ENCODE measurements at places on chromosomes 6 and 20. TPM values are rescaled to one million over a fixed set of nuclear protein-coding genes. Genes with fewer than 3 reads are reported as not detected.

The OPN5 gene
- not detected for total RNA-seq

The DCBLD1 gene
- total RNA-seq = 6.8 TPM

The RNF217 gene
- total RNA-seq = 16.0 TPM

The PLEKHG1 gene
- total RNA-seq = 13.8 TPM

The CYP39A1 gene
- 2.6 TPM for total RNA-seq

GRCh38 chr20:59816146-59816738 lies 117.2 kb downstream of the SYCP2 start:
- DNase-seq = no peak

GRCh38 chr20:57278457-57278856 lies 12.0 kb upstream of the BMP7 start:
- no peak for DNase-seq

DNA sequence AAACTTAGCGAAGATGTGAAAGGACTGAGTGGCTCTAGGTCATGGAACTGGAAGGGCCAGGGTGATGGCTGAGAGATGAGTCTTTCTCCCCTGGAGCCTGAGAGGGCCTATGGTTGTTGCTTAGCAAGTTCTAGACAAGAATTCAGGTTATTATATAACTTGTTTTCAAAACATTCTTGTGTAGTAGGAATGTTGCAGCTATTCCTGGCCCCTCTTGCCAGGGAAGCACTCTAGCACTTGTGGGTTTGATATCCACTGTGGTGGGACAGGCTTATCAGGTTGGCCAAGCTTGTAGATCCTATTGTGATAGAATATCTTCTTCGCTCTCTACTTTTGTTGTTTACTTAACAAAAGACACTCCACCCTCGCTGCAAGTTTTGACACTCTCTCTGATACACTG lies 211.8 kb upstream of the CITED2 start:
- no peak for DNase-seq

DNA sequence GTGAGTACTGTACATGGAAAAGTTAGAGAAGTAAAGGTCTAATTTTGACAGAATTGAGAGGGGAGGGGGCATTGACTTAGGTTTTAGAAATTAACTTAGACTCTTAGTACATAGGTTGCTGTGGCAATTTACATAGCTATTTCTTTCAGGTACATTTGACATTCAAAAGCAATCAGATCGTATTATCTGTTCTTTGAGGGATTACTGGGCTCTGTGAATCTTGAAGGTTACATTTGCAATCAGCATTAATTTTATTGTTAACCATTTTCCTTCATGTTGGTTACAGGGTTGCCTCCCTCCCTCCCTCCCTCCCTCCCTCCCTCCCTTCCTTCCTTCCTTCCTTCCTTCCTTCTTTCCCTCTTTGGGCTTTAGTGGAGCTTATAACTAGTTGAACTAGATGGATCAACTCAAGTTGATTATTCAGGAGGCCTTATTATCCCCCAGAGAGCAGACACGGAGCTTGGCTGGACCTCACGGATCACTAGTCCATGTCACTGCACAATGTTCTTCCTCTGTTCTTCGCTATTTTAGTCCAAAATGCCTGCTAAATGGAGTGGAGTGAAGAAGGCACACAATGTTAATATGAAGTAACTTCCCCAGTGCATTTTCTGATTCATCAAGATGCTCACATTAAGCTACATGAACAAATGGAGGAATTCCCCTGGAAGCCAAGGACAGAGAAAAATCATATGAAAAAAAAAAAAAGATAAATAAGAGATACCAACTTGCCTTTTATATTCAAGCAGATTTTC lies 87.8 kb downstream of the PLCB4 start:
- DNase-seq = no peak

DNA sequence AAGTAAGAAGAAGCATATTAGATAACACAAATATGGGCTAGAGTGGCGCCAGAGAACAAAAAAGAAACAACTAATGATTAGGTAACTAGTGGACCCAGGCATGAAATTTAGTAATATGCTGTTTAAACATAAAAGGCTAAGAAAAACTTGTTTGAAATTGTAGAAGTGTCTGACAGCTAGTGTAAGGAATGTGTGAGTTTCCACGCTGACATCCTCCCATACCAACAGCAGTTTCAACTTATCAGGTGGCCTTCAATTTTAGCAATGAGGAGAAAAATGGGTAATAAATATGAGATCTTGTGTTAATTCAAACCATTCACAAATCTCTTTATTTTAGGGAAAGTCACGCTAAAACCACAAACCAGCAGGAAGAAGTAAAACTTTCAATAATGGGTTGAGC lies 440.2 kb upstream of the FLRT3 start:
- DNase-seq = peak; percentile 61

GRCh38 chr20:51409192-51409880 lies 133.2 kb downstream of the NFATC2 start:
- no peak for DNase-seq

GRCh38 chr6:44556046-44556445 lies 168.5 kb downstream of the CDC5L start:
- peak; percentile 70 for DNase-seq

DNA sequence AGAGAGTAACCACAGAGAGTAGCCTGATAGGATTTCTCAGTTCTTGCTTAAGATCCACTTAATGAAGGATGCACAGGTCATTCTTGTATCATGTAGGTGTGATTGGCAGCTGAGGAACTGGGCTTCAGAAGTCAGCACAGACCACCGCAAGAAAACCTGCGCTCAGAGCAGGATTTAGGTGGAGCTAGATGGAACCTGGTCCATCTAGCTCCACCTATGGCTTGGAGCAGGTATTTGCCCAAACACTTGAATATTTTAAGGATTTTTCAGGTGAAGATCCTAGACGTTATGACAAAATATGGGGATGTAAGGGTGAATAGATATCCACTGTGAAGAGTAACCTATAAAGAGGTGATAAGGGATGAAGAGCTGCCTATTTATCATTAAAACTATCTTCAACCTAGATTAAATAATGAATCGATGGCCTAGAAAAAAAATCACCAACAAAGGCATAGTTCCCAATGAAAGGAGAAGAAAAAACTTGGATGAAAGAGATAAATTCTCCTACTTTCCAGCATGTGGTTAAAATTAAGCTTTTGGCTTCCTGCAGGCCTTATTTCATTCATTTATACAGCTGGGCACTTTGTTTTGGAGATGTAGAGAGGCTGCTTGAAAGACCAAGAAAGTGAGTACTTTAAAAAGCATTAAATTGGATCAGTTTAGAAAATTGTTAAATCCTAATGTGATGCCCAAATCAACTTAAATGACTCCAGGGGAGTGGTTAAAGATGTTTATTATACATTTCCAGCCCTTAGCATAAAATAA lies 778.4 kb upstream of the GJE1 start:
- peak; percentile 1 for DNase-seq

GRCh38 chr6:53795340-53795701 lies 516 bp downstream of the LRRC1 start:
- DNase-seq = no peak

GRCh38 chr6:28794175-28795002 lies 129.4 kb downstream of the TRIM27 start:
- DNase-seq = no peak

GRCh38 chr20:42938441-42939205 lies 251.1 kb downstream of the PTPRT start:
- peak; percentile 63 for DNase-seq

GRCh38 chr6:19434065-19434464 lies 403.1 kb upstream of the ID4 start:
- no peak for DNase-seq

GRCh38 chr6:1636971-1637871 lies 27.5 kb downstream of the FOXC1 start:
- no peak for DNase-seq

GRCh38 chr6:137729866-137730629 lies 137.0 kb upstream of the TNFAIP3 start:
- no peak for DNase-seq

- no peak for DNase-seq
These were observed 20.3 kb downstream of the CCDC170 start for GRCh38 chr6:151514000-151514730.

- no peak for DNase-seq
These were observed 162.3 kb upstream of the ZNF217 start for GRCh38 chr20:53755733-53756531.

DNA sequence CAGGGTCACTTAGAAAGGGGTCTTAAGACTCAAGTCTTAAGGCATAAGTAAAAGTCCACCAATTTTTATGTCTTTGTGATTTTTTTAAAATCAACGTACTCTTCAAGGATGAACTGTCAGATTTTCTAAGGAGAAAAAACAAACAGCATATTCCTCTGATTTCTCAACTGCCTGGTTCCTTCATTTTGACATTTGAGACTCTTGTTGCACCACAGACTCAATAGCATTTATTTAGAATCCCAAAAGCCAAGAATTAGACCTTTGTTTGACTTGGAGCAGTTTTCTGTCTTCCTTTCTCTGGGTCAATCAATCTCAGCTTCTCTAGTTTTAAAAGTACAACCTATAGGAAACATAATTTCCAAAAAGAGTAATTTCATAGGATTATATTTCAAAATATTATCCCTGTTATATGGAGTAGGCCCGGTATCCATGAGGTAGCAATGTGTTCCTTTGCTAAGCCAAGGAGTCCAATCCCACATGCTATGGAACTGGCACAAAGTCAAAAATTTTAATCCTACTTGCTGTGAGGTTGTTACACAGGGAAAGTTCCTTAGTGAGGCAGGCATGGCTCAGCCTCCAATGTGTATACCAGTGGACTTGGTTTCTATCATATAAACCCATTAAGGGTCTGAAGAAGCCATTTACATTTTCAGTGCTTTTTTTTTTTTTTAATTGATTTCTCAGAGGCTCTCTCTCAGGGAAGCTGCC lies 405.7 kb downstream of the KIF16B start:
- DNase-seq = peak; percentile 46

DNA sequence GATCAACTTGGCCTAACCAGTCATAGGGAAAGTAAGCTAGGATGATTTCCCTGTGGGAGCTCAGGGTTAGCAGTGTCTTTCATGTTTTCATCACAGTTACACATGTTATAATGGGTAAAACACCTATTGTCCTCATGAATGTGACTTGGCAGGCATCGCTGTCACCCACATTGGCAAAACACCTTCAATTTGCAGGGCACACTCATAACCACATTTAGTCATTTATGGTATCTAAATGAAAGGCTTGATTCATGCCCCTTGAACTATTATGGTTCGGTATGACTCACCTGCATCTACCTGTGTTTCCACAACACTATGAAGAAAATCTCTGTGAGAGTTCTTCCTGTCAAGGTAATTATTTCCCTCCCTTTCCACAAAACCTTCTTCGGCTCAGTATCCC lies 49.2 kb downstream of the FRK start:
- DNase-seq = no peak

GRCh38 chr6:164057876-164058275 lies 643.4 kb downstream of the QKI start:
- DNase-seq = peak; percentile 19
